ENCODE measurements at places on chromosomes 3 and 15.

DNA sequence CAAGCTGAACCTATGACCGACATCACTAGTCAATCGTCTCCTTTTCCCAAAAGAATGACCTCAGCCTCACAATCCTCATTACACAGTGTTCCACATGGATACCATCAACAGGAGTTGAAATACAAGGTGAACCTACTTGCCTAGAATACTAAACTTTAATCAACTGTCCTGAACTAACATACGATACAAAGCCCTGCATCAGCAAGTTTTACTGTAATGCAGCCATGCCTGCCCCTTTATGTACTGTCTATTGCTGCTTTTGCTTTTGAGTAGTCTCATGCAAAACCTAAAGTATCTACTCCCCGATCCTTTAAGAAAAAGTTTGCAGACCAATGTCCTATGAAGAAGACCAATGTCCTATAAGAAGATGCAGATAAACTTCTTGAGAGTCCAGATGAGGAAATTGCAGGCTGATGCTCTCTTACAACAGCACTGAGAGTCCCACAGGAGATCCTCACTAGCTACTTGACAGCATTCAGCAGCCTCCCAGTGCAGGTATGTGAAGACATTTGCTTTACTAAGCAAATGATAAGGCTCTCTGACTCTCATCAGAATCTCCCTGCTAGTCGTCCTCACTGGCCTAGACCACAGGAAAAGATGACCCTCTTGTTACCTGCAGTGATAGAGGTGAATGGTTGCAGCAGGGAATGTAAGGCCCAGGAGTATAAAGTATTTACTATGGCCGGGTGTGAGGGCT lies 23.6 kb downstream of the SUCLG2 start:
- DNase-seq = no peak

DNA sequence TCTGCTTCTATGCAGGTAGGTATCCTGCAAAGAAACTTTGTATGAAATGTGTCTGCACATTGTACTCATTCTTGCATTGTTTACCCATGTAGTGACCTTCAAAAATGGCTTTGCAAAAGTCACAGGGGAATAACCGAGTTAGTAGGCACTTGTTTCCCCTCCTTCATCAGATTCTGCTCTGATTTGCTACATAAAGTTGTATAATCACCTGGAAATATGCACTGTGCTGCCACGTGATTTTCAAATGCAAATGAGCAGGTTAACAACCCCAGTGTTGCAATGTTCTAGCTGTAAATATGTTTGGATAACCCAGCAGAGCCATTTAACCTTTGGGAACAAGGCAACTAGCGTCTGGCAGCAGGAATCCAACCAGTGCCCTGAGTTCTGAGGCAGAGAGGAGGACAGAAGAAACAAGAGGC lies at the start of gene KNG1:
Gene KNG1, plus strand, starts transcription at position 321 of the 419 bp plus-strand sequence. CDS start 184 bp downstream, outside the sequence.
- no peak for DNase-seq

DNA sequence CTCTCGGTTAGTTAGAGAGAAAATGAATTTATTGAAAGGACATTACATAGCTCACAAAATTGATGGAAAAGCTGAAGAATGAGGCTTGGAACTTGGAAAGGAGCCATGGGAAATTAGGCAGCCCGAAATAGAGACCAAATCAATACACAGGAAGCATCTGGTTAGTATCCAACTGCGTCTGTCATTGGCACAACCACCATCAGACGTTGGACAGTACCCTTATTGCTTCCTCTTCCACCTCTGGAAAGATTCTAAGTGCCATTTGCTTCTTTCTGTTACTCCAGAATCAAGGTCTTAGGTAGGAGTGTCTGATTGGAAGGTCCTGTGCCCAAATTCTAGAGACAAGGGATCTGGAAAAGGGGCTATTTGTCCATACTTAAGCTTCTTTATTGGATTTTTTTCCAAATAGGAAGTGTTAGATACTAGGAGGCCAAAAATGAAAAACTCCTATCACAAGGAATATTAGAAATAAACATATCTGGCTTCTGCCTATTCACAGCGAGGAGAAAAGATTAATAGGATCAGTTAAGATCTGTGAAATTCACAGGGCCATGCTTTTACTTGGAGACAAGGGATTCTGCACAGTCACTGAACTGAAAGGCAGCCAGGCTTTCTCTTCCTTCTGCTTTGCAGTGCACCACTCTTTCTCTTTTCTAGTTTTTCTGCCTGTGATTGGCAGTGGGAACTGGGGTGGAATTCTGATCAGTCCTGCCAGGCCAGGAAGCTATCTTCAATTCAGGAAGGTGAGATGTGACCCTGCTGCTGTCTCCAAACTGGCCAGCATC lies 10.7 kb upstream of the HACD2 start:
- no peak for DNase-seq

- no peak for DNase-seq
Observed at GRCh38 chr3:37093481-37093880, 80.9 kb downstream of the LRRFIP2 start.

GRCh38 chr15:67187351-67187854 lies 67.1 kb downstream of the AAGAB start:
- DNase-seq = no peak

GRCh38 chr3:33644582-33644981 lies 73.5 kb downstream of the CLASP2 start:
- no peak for DNase-seq

GRCh38 chr3:70832834-70833205 lies 520.4 kb upstream of the MDFIC2 start:
- DNase-seq = no peak

- DNase-seq = no peak
Observed at GRCh38 chr3:164231718-164232117, 846.6 kb downstream of the SI start.

GRCh38 chr15:73081321-73081958 lies 29.2 kb downstream of the NEO1 start:
- peak; percentile 65 for DNase-seq

- DNase-seq = no peak
Observed at GRCh38 chr15:77168616-77169015, 97.7 kb upstream of the TSPAN3 start.

- no peak for DNase-seq
Observed at GRCh38 chr15:68589053-68589452, 10.3 kb downstream of the CORO2B start.

DNA sequence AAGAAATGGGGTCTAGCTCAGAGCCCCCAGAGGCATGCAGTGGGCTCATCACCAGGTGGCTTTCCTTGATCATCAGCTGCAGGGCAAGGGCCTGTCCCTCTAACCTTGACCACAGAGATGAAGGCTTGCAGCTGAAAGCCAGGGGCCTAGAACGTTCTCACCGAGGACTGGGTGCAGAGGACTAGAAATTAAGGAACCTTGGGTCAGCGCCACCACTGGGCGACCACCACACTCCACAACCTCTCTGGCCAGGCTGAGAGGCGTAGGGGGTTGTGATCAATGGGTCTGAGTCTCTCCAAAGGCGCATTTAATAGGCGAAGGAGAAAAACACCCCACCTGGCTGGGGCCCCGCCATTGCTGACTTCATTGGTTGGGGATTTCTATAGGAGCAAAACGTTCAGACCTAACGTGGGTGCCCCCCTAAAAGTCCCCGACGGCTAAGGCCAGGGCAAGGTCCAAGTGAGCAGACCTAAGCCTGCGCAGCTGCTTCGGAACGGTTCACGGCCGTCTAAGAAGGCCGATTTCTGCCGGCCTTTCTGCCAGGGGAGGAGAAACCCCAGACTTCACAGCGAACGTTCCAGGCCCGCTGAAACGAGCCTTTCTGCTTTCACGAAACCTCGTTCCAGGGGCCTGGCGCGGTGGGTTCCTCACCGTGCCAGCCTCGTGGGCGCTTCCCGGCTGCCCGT lies 915 bp downstream of the BCL2L10 start:
- no peak for DNase-seq

DNA sequence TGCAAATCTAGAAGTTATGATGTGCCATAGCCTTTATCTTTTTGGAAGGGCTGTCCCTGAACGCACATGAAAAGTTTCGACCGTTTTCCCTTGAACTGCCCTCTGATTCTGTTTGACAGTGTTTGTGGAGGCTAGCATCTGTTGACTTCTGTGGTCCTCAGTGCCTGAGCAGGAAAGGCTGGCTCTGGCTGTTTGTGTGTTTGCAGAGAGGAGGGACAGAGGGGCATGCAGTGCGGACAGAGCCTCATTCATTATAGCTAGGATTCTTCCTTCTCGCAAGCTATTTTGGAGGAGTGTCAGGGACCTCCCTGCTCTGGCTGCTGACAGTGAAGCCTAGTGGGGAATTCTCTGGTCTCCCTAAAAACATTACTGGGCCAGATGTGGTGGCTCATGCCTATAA lies 64.5 kb downstream of the CDAN1 start:
- no peak for DNase-seq

DNA sequence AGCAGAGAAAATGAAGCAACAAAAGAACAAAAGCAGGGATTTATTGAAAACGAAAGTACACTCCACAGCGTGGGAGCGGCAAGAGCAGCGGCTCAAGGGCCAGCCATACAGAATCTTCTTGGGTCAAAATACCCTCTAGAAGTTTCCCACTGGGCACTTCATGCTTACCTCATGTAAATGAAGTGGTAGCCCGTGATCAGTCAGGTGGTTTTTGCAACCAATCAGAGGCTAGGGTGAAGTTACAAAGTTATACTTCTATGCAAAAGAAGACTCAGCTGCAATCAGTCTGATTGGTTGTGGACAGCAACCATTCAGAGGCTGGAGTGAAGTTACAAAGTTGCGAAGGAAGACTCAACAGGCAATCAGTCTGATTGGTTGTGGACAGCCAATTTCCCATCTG lies 37.8 kb upstream of the TRH start:
- DNase-seq = peak; percentile 95

GRCh38 chr3:70990723-70991122 lies 592.8 kb downstream of the FOXP1 start:
- DNase-seq = no peak

GRCh38 chr3:11549580-11550140 lies 94.1 kb downstream of the VGLL4 start:
- no peak for DNase-seq

GRCh38 chr3:156610154-156610553 lies 55.2 kb upstream of the SSR3 start:
- no peak for DNase-seq

- no peak for DNase-seq
Observed at GRCh38 chr3:155604967-155605366, 139.9 kb downstream of the PLCH1 start.

GRCh38 chr3:11734-12133 lies 184.8 kb upstream of the CHL1 start:
- peak; percentile 48 for DNase-seq

DNA sequence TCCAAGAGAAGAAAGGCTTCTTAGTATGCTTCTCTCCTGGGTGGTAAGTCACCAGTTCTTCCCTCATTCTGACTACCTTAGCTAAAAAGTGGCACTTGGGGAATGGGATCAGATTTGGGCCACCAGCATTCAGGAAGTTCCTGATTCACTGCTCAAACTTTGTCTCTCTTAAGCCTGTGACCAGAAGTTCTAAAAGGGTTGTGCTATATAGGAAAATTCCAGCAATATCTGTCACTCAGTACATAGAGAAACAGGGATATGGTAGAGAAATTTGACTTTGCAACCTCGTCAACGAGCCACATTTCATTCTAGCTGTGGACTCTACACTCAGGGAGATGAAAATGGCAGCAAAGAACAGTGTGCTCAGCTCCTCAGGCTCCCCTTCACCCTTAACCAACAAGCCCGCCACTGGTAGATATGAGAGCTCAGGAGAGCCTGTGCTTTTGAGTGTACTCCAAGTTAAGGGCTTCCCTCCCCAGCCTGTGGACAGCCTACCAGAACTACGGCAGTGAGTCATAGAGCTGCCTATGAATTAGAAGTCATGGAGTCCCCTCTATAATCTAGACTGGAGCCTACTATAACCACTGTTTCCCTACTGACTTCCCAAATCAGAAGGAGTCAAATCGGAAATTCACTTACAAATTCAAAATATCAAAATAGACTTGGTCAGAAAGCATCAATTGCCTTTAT lies 52.6 kb upstream of the MYO5C start:
- DNase-seq = no peak

GRCh38 chr3:197878427-197878826 lies 71.6 kb upstream of the RPL35A start:
- no peak for DNase-seq

DNA sequence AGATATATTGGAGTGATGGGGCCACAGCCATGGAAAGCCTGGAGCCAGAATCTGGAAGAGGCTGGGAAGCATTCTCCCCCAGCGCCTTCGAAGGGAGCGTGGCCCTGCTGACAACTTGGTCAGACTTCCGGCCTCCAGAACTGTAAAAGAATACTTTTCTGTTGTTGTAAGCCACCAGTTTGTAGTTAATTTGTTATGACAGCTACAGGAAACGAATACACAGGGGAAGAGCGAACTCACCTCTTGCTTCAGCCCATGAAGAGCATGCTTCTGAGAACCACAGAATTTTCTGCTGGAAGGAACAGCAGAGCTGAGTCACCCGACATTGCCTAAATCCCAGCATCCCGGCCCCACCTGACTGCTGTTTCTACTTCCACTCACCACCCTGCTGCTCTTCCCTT lies 501.7 kb downstream of the SHQ1 start:
- no peak for DNase-seq

GRCh38 chr3:64856977-64857516 lies 169.2 kb upstream of the ADAMTS9 start:
- DNase-seq = no peak

GRCh38 chr15:58543664-58544335 lies 112.0 kb downstream of the LIPC start:
- DNase-seq = no peak

DNA sequence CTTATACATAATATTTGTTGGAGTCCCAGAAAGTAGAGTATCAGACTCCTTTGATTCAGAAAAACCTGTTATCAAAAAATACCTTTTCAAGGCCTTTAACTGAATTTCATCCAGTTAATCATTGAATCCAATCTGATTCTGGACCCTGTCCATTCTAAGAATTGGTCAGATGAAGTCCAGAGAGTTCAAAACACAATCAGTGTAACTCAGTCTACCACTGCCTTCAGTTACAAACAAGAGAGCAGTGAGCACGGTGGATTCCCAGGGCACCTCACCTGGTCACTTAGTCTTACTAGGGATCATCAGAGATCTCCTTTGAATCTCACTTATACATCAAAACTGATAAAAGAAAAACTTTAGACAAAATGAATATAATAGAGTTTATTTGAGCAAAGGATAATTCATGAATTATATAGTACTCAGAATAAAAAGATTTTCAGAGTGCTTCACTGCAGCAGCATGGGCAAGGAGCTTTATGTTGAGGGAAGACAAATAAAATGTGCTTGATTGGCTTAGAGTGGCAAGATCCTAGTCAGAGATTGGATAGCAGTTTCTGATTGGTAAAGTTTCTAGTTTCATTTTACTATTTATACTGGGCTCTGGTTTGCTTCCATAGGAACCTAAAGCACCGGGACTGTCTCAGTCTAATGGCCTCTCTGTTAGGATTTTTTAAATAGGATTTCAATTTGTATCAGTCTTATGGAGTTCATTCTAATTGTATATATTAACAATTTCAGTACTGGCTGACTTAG lies 474.9 kb upstream of the GOLIM4 start:
- DNase-seq = no peak

- no peak for DNase-seq
Observed at GRCh38 chr3:10281951-10282350, 10.8 kb downstream of the GHRL start.

DNA sequence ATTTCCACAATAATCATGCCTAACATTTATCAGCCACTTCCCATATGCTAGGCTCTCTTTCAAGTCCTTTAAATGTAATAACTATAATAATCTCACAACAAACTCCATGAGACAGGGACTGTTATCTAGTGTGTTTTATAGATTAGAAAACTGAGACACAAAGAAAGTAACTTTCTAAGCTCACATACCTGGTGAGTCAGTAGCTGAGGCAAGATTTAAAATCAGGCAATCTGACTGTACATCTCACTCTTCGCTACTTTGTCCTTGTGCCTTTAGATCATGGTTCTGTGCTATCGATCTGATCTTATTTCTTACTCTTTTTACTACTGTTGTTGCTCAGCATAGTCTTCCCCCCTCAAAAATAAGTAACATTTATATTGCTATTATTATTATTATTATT lies 295.5 kb downstream of the LPP start:
- DNase-seq = no peak

GRCh38 chr3:28252001-28252431 lies 10.6 kb downstream of the CMC1 start:
- no peak for DNase-seq
